NCI-H2081 treated with DMSO at 0.1 percent for 48 hours (cell line): ENCODE measurements at places on chromosomes 7 and 10.
A peak's percentile ranks its signal among the peaks of the same experiment; 100 is the strongest.

DNA sequence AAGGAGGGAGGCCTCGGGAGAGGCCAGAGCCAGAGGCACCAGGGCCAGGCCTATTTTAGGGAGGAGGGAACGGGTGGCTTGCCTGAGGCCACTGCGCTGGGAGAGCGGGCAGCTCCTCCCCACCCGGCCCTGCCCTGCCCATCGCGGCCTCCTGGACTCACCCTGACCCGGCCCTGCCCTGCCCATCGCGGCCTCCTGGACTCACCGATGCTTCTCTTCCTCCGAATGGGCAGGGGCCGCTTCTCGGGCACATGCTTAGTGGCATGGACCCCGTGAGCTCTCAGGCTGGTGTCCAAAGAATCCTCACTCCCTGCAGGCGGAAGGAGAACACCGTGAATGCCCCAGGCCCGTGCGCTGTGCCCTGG, 7.5 kb downstream of the PDGFA start:
- no peak for DNase-seq

- peak; percentile 96 for DNase-seq
Measured at GRCh38 chr7:90955641-90956207, 308.5 kb upstream of the FZD1 start.

DNA sequence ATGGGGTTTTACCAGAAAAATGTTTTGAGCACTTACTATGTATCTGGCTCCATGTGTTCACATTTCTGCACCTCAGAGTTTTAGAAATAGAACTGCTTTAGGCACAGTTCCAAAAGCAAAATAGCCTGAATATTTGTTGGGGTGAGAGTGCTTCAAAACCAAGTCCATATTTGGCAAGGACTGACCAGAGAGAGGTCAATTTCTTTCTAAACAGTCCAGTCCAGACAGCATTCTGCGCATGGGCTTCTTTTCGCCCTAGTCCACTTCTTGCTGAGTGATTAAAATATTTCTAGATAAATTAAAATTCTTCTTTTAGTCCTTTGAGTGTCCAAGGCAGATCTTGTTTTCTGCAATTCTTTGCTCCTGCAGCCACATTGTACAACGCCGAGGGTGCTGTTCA, 427.0 kb downstream of the PHTF2 start:
- no peak for DNase-seq

- no peak for DNase-seq
Measured at GRCh38 chr10:34305189-34305588, 509.9 kb downstream of the PARD3 start.

GRCh38 chr10:1242975-1243374, 186.8 kb downstream of the WDR37 start:
- no peak for DNase-seq

- DNase-seq: no peak
Measured at GRCh38 chr7:157429001-157429679, 92.3 kb downstream of the DNAJB6 start.

DNA sequence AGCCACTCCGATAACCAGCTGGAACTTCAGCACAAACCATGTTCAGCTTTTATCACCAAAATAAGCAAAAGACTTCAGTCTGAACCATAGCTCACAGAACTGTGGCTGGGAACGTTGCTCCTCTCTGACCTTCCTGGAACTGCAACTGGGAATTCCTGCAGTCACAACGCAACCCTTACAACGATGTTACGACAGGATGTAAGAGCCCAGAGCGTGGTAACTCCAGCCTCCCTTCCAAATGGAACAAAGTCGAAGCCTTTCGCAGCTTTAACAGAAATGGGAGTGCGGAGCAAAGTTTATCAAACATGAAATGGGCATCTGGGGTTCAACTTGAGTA, 162.6 kb downstream of the ADAM12 start:
- no peak for DNase-seq

GRCh38 chr7:19112274-19113001, 5.0 kb downstream of the TWIST1 start:
- DNase-seq: no peak

GRCh38 chr7:129169686-129170440, 18.6 kb upstream of the SMO start:
- DNase-seq: no peak

- no peak for DNase-seq
Measured at GRCh38 chr7:74097937-74098614, 14.5 kb downstream of the LIMK1 start.

GRCh38 chr7:116636997-116637396, 35.0 kb upstream of the MET start:
- no peak for DNase-seq

GRCh38 chr7:16317406-16317805, 103.9 kb downstream of the CRPPA start:
- DNase-seq: no peak

DNA sequence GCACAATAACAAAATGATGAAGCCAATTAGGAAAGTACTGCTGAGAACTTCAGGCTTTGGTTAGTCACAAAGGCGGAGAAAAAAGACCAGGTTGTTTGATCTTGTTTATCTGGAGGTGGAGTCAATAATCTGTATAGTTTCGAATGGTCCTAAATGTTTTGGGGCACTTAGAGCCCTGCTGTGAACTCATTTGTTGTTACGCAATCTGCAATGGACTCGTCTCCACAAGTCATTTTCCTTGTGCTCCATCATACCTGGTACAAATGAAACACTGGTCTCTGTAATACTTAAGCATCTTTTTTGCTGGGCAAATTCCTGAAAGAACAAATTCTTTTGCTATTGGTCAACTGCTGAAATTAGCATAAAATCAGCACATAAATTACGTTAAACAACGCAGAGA, 430.5 kb downstream of the GATA3 start:
- no peak for DNase-seq

DNA sequence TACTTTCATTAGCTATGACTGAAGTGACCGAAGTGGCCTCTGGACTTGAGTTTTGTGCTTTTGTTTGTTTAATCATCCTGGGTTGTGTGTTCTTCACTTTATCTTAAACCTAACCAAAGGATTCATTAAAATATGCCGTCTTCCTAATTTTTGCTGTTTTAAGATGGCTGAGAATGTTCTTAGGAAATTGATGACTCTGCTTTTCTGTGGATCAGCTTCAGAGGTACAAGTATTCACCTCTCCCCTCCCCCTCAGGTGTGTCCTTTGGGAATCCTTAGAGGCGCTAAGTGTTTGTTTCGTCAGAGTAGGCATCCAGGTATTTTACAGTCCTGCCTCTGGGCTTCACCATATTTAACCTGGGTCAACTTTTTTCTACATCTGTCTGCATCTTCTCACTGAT, 1.1 kb downstream of the CCDC126 start:
- DNase-seq: no peak

GRCh38 chr7:37643876-37644275, 39.7 kb upstream of the GPR141 start:
- no peak for DNase-seq

- DNase-seq: no peak
Measured at GRCh38 chr7:151758622-151759540, 118.0 kb downstream of the PRKAG2 start.

GRCh38 chr10:3874990-3875841, 90.2 kb upstream of the KLF6 start:
- DNase-seq: no peak

DNA sequence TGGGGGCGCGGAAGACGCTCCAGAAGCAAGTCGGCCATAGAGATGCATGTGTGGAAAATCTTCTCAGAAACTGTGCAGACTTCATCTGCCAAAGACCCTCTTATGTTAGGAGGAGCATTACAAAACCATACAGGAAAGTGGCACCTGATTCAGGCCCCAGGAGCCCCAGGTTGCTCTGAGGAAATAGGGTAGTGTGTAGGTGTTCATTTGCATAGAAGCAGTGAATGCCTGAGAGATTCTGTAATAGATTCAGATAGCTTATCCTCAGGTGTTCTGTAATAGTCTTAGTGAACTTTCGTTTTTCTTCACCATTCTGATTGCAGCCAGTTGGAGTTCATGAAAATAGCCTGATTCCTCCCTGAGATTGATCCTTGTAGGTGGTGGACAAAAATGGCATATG, 106.4 kb upstream of the GJD4 start:
- no peak for DNase-seq

DNA sequence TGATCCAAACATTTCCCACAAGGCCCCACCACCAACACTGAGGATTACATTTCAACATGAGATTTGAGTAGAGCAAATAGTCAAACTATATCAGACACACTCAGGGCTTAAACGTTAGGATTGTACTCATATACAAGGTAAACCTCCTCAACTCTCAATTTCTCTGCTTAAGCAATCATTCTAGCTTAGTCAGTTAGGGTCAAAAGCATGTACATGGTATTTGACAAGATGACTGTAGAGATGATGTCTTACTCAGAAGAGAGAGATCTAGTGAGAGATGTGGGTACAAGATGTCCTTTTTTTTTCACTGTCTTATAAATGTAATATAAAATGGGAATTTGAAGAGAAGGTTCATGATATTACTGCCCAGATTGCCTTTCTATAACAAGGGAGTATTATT, 270.1 kb downstream of the PRKG1 start:
- no peak for DNase-seq

DNA sequence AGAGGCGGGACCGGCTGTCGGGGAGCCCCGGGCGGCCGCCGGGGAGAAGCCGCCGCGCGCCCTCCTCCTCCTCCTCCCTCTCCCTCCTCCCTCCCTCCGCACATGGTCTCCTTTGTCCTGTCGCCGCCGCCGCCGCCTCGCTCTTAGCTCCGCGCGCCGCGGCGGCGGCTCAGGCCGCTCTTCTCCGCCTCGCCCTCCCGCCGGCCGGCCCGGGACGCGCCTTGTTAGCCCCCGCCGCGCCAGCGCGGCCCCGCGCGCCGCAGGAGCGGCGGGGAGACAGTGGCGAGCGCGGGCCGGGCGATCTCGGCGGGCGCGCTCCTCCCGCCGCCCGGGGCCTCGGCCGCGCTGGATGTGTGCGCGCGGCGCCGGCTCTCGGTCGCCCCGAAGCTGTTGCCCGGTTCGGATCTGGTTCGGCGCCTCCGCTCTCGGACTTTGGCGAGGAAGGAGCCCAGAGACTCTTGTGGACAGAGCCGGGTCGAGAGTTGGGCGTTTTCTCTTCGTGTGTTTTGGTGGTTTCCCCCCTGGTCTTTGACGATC, 437.4 kb upstream of the GALNT17 start:
- DNase-seq: no peak

DNA sequence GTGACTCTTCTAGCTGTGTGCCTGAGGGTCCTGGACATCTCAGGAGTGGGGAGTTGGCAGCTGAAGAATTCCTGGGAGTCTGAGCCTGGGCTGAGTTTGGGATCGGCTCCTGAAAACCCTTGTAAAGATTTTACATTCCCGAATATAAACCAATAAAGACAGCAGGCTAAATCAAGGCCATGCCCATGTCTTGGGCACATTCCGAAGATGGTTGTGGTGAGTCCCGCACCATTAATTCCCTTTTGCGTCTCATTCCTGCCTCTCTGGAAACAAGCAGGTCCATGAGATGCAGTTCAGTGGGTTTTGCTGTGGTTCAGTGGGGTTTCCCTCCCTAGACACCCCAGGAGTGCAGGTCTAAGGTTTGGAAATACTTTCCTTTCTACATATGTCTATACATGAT, 90.9 kb downstream of the COL26A1 start:
- DNase-seq: no peak

GRCh38 chr10:7526017-7526400, 115.2 kb upstream of the SFMBT2 start:
- DNase-seq: no peak

- DNase-seq: no peak
Measured at GRCh38 chr10:62652114-62652513, 152.4 kb upstream of the ADO start.

GRCh38 chr7:26480156-26480555, 188.5 kb downstream of the SNX10 start:
- DNase-seq: no peak

DNA sequence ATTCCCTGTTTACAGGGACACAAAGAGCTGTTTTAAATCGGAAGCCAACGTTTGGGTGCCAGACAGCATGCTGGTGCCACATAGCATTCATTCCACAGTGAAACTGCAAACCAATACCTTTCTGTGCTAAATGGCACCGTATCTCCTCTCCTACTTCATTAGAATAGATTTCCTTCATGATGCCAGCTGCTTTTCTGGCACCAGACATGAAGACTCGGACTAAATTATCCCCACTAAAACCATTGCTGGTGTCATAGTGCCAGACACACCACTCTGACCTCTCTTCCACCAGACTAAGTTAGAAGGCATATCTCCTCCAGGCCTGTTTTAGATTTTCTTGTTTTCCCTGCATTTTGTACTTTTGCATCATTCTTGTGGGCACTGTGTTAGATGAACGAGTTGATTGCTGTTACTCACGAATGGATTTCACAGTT, 155.1 kb downstream of the ETV1 start:
- DNase-seq: no peak

DNA sequence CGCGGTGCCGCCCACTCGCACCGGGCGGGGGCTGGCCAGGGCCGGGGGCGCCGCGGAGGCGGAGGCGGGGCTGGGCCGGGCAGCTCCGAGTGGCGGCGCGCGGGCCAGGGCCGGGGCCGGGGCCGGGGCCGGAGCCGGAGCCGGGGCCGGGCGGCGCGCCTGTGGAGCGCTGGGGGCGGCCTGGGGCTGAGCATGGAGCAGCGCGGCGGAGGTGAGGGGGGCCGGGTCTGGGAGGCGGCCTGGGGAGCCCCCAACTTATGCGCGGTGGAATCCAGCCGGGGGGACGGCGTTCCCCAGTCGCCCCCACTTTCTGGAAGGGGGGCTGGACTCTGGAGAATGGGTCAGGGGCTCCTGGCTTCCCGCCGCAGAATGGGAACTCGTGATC, at the start of gene LZTS2:
Gene LZTS2, plus strand, starts transcription at position 67 of the 385 bp plus-strand sequence. CDS start 2,731 bp downstream, outside the sequence.
- no peak for DNase-seq

DNA sequence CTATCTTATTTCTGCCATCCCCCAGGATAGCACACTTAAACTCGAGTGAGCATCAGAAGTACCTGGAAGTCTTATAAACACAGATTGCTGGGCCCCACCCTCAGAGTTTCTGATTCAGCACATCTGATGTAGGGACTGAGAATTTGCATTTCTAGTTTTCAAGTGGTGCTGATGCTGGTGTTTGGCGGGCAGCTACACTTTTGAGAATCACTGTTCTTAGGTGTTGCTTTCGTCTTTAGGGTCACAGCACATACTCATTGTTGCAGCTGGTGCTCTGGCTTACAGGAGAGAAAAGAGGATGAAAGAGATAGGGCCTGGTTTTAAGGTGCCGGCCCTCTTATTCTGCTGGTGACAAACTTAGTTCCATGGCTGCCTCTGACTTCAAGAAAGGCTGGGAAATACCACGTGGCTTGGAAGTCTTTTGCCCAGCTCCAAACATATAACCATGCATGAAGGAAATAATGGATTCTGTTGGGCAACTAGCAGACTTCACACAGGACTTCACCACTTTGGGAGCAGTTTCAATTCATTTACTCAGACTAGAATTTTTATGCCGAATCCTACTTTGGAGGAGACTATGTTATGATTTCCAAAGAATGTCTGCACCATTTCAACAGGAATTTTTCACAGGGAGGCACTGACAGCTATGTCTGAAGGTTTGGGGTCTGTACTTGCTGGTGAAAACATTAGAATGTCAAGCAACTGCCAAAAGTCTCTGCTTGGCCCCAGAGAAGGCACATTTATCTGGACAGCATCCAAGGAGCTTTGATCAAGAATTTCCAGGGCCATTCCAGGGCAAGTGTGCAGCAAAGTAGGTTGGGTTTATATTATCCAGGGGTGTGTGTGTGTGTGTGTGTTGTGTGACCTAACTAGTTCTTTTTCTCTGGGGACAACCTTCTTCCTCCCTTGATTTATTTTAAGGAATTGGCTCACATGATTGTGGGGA, 6.9 kb upstream of the MINDY4 start:
- DNase-seq: no peak

GRCh38 chr7:74015670-74016069, 12.3 kb upstream of the ELN start:
- DNase-seq: no peak

- DNase-seq: no peak
Measured at GRCh38 chr10:92407305-92408016, 116.5 kb downstream of the MARCHF5 start.

- no peak for DNase-seq
Measured at GRCh38 chr10:9311702-9312499, 1257.4 kb downstream of the GATA3 start.
